ENCODE measurements at places on chromosomes 16 and 17. TPM values are rescaled to one million over a fixed set of nuclear protein-coding genes. Genes with fewer than 3 reads are reported as not detected.
A peak's percentile ranks its signal among the peaks of the same experiment; 100 is the strongest.

- DNase-seq, result peak; percentile 42
These were observed 11.3 kb downstream of the HS3ST3A1 start for GRCh38 chr17:13590441-13590840.

SLC6A2 gene
- polyA plus RNA-seq, result not detected

KRT13 gene
- not detected for polyA plus RNA-seq

- peak; percentile 46 for DNase-seq
These were observed 507 bp downstream of the FHOD1 start for GRCh38 chr16:67246756-67247191.

DNA sequence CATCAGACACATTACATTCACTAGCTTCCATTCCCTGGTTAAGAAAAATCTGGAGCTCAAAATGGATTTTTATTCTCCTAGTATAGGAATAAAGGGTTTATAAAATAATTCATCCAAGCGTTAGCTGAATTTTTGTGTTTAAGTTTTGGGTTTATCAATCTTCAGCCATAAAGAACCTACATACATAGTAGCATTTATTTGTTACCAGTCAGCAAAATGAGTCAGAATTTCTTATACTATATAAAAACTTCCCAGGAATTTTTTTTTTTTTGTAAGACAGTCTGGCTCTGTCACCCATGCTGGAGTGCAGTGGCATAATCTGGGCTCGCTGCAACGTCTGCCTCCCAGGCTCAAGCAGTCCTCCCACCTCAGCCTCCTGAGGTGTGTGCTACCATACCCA is 40.2 kb upstream of the SLC12A3 start:
- DNase-seq, result no peak

DNA sequence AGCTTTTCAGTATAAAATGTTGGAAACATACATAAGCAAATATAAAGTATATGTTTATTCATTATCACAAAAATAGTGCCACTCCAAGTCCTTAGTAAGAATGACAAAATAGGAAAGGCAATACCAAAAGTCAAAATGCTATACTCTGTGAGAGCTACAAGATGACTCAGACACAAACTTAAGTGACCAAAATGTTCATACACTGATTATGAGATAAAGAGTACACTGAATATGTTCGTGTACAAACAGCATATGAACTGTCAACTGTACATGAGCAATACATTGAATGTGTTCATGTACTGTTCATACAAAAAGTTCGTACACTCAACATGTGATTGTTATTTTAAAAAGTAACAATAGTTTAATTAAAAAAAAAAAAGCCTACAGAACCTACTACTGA is 103.3 kb downstream of the CA4 start:
- peak; percentile 13 for DNase-seq
